Activated gamma-delta T cell treated with Interleukin-2 at 50 U/mL for 16 hours (primary cell): ENCODE measurements at places on chromosomes 6 and 20.

DNA sequence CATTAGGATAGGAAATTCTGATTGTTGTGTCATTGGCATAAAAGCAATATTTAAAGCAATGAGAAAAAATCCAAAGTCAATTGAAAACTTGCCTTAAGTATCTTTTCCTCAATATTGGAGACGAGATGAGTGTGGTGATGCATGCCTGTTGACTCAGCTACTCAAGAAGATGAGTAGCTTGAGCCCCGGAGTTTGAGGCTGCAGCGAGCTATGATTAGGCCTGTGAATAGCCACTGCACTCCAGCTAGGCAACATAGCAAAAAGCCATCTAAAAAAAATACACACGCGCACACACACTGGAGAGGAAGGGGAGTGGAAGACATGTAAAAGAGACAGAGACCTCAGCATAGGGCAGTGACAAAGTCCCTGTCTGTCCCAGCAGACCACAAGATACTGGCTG, 9.7 kb upstream of the MARCKS start:
- DNase-seq = no peak

- DNase-seq = no peak
Measured at GRCh38 chr6:148317739-148318138, 24.9 kb upstream of the SASH1 start.

DNA sequence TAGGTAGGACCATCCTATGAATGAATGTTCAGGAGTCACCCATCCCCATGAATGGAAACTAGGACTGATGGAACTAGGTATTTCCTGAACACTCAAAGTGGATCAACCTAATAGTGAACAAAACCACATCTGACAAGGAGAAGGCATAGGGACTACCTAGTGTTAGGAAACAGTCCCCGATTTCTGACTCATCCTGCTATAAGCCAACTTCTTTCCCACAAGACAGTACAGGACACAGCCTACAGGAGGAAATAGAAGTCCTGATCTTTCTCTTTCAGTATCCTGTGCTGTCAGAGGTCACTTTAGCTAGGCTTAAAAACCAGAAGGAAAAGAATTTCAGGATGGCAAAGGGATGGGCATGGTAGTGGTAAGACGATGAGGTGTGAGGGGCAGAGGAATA, 19.5 kb upstream of the GMDS start:
- DNase-seq = no peak

DNA sequence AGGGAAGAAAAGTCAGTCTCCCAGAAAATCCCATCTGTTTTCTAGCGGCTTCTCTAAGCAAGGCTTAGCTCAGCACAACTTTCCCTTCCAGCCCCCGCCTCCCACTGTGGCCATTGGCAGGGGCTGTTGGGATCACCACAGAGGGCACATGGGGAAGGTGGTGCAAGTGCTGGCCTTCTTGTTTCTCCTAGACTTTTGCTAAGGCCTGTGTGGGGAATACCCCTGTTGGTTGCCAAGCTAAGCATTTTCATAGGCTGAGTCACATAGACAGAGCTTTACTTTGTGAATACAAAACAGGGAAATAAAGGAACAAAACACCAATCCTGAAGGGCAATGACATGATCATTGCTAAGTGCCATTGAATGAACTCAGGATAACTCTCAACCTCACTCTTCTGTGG, 32.4 kb upstream of the TIAM2 start:
- DNase-seq = no peak
